ENCODE measurements at places on chromosomes 5 and 9. TPM values are rescaled to one million over a fixed set of nuclear protein-coding genes. Genes with fewer than 3 reads are reported as not detected.

The SPATA31E1 gene
- total RNA-seq = not detected

GRCh38 chr9:136602193-136602885 lies 56.5 kb upstream of the NOTCH1 start:
- H3K36me3 ChIP-seq = no peaks in the 10 kb centered on the region
- no peak for DNase-seq
- no peaks in the 10 kb centered on the region for H3K4me1 ChIP-seq
- H3K4me3 ChIP-seq = no peak overlapping the region

- no peaks in the 10 kb centered on the region for H3K4me1 ChIP-seq
- H3K36me3 ChIP-seq = no peaks in the 10 kb centered on the region
- H3K4me3 ChIP-seq = no peak overlapping the region
- H3K27me3 ChIP-seq = no peaks in the 10 kb centered on the region
- DNase-seq = no peak
Measured at GRCh38 chr5:2403296-2403695, 348.2 kb downstream of the IRX2 start.

DNA sequence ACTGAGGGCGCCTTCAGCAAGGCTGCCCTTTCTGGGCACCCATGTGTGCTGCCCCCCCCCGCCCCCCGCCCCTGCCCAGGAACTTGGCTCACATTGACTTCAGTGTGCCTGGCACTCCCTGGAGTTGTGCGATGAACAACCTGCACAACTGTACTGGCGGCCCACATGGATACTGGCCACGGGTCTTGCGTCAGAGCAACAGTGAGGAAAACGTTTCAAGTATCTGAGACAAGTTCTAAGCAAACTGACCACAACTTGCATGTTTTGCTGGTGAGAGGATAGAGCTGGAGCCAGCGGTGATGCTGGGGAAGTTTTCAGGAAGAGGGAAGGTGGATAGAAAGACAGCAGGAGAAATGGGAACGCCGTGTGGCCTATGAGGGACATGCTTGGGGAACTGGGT lies 45.4 kb downstream of the HABP4 start:
- no peaks in the 10 kb centered on the region for H3K36me3 ChIP-seq
- no peak for DNase-seq
- H3K4me3 ChIP-seq = no peak overlapping the region
- H3K27me3 ChIP-seq = no peaks in the 10 kb centered on the region

- no peaks in the 10 kb centered on the region for H3K36me3 ChIP-seq
- H3K27ac ChIP-seq = no peak overlapping the region
- no peaks in the 10 kb centered on the region for H3K27me3 ChIP-seq
- H3K4me3 ChIP-seq = no peak overlapping the region
- H3K4me1 ChIP-seq = no peaks in the 10 kb centered on the region
Measured at GRCh38 chr9:122192261-122192875, 32.7 kb downstream of the MORN5 start.

Data from right lobe of liver (tissue), 6 donors.